ENCODE measurements at places on chromosomes 2 and 18.

DNA sequence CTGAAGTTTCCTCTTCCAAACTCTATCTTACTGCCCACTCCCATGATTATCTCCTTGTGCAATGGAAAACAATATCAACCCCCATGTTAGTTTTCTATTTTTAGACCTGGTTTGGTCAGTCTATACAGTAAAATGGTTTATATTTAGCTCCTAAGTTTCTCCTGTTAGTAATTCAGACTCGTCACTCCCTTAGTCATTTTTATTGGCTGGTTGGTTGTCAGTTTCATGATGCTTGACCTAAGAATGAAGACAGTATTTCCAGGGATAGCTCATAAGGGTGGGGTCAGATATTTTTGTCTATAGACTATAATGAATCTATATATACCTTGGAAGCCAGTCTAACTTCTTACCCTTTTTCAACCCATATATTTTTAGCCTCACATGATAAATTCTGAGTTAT, 61.4 kb upstream of the NEUROD1 start:
- no peak for DNase-seq

DNA sequence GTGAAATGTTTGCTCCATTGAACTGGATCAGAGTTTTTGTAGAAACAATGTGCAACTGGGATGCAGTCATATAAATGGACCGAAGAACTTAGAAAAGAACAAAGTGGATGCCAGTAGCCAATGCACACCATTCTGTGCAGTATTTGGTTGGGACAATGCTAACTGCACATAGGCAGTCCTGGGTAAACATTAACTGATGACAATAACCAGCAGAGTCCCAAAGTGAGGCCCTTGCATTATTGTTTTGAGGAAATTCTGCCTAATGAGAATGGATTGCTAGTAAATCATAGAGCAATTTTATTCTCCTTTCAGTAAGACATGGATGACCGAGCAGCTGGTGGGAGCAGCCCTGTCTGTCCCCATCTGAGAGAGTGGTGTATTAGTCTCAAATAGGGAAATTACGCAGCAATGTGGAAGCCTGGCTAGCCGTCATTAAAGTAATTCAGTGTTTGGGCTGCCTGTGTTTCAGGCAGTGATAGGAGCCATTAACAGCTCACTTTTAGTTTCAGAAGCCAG, 94.9 kb downstream of the KCTD1 start:
- DNase-seq: no peak

- peak; percentile 9 for DNase-seq
Observed at GRCh38 chr18:54946149-54946581, 13.1 kb downstream of the CCDC68 start.

DNA sequence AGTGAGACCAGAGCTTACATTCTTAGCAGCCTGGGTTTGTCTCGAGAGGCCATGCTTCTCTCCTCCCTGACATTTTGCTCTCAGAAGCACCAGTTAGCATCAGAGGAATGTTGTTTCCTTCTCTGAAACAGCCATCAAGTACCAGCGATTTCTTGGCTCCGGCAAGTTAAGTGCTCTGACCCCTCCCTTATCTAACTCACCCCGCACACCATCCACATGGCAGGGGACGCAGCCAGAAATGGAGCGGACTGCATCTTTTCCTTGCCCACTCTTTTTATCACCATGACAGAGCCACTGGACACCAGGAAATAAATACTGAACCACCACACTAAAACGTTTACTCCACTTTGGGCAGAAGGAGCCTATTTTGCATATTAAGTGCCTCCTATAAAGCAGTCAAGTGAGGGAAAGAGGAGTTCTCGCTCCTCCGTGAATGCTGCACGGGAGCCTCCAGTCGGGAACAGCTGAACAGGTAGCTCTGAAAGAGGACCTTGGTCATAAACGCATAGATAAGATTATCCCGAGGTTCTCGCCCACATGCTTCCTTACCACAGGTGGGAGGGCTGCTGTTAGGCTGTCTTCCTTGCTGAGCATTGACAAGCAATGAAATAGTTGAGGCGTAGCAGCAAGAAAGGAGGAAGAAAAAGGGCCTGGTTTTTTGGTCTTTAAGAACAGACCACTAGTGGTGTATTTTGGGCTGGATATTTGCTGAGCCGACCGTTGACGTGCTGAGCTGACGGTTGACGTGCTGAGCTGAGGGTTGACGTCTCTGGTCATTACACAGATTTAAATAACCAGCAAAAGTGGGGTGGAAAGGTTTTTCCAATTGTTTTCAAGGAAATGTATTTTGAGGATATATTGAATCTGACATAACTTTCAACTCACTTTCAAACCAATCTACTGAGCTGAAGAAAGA, 71.4 kb upstream of the ITGB6 start:
- DNase-seq: no peak

DNA sequence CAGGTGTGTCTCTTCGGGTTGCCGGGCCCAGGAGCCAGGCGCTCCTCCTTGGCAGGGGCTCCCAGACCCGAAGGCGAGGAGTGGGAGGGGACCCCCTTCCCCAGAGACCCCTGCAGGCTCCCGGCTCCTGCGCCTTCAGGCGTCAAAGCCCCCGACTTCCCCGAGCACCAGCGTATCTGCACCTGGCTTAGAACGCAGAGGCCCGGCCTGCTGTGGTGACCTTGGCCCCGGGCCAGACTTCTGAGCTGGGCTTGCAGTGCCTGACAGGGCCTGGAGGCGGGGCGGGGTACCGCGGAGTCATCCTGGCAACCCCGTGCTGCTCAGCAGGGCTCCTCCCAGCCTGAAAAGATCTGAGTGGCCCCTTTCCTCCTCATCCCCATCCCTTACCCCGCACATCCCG, 27.0 kb downstream of the SKA1 start:
- no peak for DNase-seq

DNA sequence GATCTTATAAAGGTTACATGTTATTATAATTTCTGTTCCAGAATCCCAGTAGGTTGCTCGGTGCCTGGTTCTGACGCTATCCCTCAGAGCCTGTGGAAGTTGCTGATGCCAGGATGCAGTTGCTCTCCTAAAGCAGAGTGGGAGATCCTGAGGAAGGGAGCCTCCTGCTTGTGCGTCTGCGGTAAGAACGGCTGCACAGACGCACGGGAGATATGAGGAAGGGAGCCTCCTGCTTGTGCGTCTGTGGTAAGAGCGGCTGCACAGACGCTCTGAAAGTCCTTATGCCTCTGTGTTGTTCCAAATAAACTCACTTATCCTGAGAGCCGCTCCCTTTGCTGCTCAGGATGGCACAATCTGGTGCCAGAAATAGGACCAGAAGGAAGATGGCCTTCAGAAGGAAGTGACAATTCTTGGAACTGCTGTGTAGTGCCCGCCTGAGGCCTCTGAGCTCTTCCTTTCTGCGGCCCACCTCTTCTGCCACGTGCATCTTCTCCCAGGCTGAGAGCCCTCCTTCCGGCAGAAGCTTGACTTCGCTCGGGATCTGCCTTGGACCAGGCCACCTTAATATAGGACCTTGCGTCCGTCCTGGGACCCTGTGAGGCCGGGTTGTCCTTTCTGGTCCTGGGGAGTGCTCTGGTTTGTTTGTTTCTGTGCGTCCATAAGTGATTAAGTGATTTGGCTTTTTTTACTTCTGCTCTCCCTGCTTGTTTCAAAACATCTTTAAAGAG, 89.5 kb downstream of the RTP5 start:
- DNase-seq: no peak

- no peak for DNase-seq
Observed at GRCh38 chr2:3464401-3465005, 54.8 kb downstream of the ADI1 start.

DNA sequence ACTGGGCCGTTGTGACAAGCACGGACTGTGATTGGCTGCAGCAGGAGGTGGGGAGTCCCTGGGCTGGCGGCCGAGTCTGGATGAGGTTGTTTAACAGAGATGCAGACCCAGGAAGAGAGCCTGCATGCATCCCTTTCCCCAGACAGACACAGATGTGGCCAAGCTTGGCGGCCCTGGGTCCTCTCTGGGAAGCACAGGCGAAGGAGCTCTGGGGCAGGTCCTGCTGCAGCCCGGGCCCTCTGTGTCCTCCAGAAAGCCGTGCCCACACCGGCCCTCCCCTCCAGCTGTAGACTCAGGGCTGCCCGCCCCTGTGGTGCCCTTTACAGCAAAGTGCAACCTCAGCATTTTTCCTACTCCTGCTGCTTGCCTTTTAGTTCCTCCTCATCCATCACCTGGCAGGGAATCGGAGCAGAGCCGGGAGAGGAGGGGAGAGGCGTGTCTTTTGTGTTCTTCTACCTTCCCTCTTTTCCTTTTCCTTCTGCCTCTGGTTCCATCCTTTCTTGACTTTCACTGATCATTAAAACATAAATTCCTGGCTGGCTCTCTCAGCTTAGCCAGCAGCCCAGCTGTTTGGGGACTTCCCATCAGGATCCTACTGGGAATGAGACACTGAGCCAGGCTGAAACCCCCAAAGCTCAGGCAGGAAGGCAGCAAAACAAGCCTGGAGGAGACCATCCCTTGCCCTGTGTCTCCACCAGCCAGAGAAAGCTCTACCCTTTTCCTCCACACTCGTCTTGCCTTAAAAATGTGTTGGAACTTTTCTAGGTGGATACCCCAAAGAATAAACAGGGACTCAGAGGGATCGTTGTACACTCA, 75.0 kb downstream of the CTIF start:
- no peak for DNase-seq

DNA sequence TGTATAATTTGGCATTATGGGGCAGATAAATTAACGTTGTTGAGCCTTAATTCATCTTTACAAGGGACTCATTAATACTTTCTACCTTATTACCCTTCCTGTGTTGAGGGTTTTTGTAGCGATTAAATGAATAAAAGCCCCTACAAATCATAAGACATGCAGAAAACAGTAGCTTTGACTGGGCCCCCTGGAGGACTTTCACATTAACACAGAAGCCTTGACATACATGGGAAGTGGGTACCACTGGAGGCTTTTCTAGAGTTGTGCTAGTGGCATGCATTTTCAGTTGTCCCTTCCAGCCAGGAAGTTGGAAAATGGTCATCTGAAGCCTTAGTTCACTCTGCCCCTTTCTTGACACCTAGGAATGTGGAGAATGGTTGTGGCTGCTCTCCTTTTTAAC, 30.2 kb downstream of the MTA3 start:
- DNase-seq: no peak

- no peak for DNase-seq
Observed at GRCh38 chr2:25897506-25897905, 19.2 kb upstream of the ASXL2 start.

Data from stimulated activated CD4-positive, alpha-beta T cell treated with anti-CD3 and anti-CD28 coated beads, Interleukin-2, amount 100 ng/mL, for 24 hours (primary cell).